Inflammatory macrophage treated with lipopolysaccharide for 1 hour (primary cell): ENCODE measurements at places on chromosomes 6 and 20.

DNA sequence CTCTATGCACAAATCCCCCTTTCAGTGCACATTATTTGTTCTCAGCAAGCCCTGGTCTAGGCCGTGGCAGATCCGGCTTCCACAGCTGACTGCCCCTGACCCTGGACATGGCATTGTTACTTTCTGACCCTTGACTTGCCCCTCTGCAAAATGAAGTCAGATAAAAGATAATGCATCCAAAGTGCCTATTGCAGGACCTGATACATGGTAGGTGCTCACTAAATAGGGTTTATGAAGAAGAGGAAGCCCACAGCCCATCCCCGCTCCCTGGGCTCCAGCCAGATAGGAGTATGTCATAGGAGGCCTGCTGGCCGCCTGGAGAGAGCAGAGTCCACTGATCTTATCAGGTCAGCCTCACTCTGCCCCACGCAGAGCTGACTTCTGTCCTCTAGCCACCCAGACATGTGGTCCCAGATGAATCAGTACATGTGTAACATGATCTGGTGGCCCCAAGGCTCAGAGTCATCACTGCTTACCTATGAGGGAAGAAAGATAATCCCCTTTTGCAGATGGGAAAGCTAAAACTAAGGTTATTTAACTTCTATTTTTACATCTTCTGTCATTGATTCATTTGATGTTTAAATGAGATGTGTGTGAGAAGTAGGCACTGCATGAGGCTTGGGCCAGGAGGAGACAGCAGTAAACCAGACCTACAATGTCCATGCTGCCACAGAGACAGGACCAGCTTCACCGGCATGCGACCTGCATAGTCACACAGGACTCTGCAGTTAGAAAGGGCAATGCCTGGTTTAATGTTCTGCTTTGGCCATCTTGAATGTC lies 20.4 kb downstream of the MAFB start:
- no peak for DNase-seq

GRCh38 chr6:64085126-64085525 lies 449.5 kb downstream of the PHF3 start:
- DNase-seq: no peak

GRCh38 chr6:33826537-33826936 lies 22.7 kb upstream of the MLN start:
- no peak for DNase-seq

- no peak for DNase-seq
These were observed 8.4 kb downstream of the GNAS-AS1 start for GRCh38 chr20:58842276-58842675.

- peak; percentile 88 for DNase-seq
These were observed 111.2 kb upstream of the MMS22L start for GRCh38 chr6:97394160-97394748.

GRCh38 chr6:154995254-154996015 lies at the start of gene TIAM2:
Gene TIAM2 (plus strand): TSS chr6:154995315. CDS start chr6:155129224, 133,909 bp downstream.
- DNase-seq: no peak

- no peak for DNase-seq
These were observed 80.1 kb upstream of the ID4 start for GRCh38 chr6:19757036-19757435.

DNA sequence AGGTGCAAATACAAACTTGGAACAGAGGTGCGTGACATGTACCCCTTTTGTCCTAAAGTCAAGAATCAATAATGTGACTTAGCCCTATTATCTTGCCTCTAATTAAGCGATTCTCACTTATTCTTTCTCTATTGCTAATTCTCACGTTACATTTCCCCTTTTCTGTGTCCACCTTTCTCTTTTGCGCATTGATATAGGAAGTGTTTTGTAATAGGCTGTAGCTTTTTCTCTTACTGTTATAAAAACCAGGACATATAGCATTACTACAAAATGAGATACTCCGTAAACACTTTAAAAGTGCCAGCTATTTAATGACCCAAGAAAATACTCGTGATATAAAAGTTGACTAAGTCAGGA lies 669 bp upstream of the TMEM30A start:
- DNase-seq: peak; percentile 30

DNA sequence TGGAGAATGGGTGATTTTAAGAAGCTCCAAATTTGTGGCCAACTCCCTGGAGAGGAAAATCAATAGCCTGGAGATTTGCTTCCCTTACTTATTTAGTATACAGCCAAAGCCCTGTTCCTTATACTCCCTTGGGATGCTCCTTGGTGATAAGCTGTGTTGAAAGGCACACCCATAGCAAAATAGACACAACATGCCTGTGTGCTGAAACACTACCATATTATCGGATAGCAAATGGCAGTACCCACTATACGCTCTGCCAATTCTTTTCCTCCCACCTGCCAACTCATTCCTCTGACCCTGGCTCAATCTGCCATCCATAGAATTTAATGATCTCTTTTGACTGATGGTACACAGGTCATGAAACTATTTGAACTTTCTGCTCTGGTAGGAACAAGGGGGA lies 98.2 kb downstream of the CLIC5 start:
- DNase-seq: no peak

- peak; percentile 82 for DNase-seq
These were observed 83.8 kb downstream of the GCLC start for GRCh38 chr6:53461041-53461656.

- no peak for DNase-seq
These were observed 115.4 kb upstream of the TAB2 start for GRCh38 chr6:149202100-149202499.

DNA sequence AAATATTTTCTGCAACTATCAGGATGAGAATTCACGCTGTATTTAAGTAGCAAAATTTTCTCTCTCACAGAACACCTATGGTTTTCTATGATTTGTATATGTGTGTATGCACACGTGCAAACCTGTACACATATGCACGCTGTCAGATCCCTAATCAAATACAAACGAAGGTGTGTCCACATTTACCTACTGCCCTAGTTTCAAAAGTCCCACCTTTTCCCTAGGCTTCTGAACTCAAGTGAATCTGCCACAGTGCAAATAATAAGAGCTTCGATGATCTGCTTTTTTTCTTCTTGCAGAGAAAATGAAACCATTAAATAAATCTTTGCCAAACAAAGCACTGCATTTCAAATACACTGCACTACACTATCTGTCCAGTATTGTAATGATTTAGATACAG lies 6.5 kb downstream of the HIVEP2 start:
- no peak for DNase-seq

- DNase-seq: no peak
These were observed 30.9 kb downstream of the SCML4 start for GRCh38 chr6:107793191-107793590.

DNA sequence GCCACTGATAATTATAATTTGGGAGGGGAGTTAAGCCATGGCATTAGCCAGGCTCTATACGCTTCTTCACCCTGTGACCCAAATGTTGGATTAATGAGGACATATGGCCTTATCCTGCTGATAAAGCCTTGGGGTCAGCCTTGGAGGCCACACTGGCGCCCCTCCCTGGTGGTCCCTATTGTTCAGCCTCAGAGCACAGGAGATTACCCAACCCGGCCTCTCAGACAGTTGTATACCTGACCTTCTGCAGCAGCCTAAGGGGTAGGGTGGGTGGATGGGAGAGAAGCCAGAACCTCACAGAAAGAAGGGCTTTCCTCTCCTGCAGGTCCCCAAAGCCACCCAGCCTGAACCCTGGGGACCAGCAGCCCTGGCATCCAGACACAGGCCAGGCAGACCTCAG lies 76.8 kb downstream of the LINC00237 start:
- DNase-seq: no peak

DNA sequence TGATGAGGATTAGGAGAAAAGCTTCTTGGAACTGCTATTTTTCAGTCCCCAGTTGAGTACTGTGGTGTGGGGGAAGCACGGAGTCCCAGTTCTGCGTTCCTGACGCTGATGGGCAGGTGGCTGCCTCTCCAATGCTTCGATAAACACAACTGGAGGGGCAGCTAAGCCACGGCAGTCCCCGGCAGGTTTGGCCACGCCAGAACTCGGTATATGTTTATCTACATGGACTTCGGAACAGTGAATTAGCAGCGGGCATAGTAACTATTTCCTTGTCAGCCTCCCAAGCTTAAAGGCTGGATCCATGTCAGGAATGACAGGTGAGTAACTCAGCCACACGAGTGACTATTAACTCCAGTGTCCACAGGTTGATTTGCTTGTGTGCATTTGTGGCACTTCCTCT lies 354.4 kb downstream of the ZFAND3 start:
- no peak for DNase-seq
